ENCODE measurements at places on chromosomes 12 and 14.

- DNase-seq, result no peak
Measured at GRCh38 chr14:58947156-58947555, 241.3 kb upstream of the DAAM1 start.

GRCh38 chr12:74049348-74049747, 488.3 kb upstream of the ATXN7L3B start:
- no peak for DNase-seq

DNA sequence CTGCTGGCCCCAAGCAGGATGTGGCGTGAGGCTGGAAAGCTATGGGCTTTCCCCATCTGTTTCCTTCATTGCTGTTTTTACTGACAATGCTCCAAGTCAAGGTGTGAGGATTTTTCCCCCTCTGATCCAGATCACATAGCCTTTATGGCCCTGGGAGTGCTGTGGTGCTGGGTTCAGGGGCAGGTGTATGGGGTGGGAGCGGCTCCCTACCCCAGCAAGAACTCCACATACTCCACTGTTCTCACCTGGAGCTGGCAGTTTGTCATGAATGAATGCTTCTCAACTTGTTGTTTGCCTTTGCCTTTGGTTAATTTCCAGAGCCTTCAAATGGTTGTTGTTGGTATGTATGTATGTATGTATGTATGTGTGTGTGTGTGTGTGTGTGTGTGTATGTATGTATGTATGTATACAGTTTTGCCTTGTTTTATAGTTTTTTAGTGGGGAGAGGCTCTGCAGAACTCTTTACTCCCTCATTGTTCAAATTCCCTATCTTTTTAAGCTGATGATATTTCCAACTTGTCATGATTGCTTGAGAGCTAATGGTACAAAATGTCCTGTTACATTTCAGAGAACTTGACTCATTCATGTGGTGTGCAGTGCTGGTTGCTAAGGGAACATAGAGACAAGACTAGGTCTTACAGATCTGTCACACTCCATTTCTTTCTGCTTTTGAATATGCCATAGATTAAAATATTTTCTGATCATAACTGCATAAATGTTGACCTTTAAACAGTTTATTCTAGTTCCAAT, 36.6 kb upstream of the ASPG start:
- DNase-seq, result no peak

GRCh38 chr14:22387776-22388241, 201.2 kb downstream of the DAD1 start:
- DNase-seq, result no peak

DNA sequence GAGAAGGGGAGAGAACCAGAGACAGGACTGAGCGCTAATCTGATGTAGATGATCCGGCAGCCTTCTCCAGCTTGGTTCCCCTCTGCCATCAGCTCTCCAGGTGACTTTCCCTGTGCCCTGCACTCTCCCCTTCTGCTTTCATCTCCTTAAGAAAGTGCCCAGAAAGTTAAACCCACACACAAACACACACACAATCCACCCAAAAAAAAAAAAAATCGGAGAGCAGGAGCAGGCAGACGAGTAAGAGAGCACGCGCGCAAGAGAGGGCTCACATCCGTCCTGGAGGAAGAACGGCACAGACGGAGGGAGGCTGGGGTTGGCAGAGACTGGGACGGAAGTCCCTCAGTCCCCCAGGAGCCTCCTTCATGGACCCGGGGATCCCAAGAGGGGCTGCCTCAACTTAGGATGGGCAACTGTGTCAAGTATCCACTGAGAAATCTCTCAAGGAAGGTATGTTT, 9.8 kb downstream of the CABP1 start:
- DNase-seq, result no peak

DNA sequence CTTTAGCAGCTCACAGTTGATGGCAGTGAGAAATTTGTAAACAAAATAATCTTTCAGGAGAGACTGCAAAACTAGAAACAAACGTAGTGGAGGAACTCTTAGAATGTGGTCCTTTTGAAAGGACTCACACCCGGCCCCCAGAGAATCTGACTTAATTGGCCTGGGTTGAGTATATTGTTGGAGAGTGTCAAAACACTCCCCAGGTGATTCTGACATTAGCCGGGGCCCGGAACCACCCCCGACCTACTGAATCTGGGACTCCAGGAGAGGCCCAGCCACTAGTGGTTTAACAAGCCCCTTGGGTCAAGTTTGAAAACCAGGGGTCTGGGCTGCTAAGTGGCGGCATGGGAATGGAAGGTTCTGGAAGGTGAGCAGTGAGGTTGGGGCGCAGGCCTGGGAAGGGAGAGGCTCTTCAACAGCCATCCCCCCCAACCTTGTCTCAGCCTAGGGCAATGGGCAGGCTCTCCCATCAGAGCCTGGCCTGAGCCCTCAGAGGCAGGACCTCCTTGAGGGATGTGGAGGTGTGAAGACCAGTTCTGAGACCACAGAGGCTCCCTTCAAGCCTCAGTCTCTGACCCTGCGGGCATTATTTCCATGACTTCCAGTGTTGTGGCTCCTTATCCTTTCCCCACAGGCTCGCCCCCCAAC, 1.1 kb upstream of the ELK3 start:
- DNase-seq, result no peak

DNA sequence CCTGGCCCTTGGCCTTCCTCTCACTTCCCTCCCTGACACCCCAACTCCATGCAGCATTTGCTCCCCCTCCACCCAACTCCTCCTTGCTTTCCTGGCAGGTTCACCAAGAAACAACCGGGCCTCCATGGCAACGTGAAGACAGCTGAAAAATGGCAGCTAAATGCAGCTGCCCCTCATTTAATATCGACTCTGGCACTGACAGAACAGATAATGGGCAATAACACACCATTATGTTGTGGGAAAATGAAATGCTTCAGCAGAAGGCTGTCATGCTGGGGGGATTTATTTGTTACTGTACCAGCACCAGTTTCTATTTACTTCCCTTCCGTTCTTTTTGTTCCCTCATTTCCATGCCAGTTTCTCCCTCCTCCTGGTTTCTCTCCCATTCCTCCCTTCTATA, 440.8 kb downstream of the NRXN3 start:
- DNase-seq, result no peak
